ENCODE measurements at places on chromosomes 11 and 22.

GRCh38 chr22:46297151-46297812, 612 bp downstream of the GTSE1 start:
- DNase-seq: peak; percentile 19

DNA sequence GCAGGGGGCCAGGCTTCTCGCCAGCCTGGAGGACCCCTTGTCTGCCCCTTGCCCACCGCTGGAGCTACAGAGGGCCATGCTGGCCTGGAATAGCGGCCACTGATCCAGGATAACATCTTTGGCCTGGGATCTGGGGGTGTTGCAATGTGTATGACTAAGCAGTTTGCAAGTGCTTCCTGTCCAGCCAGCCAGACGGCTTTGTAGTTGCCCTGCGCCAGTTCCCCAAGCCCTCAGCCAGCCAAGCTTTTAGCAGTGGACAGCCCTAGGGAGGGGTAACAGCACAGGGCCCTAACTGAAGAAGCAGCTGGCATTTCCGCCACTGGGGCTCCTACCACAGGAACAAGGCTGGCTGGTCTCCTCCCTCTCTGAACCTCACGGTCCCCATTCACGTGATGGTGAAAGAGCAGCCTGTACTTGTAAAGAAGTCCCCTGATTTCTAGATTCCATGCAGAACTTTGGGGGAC, 32.1 kb downstream of the UQCR10 start:
- DNase-seq: no peak

DNA sequence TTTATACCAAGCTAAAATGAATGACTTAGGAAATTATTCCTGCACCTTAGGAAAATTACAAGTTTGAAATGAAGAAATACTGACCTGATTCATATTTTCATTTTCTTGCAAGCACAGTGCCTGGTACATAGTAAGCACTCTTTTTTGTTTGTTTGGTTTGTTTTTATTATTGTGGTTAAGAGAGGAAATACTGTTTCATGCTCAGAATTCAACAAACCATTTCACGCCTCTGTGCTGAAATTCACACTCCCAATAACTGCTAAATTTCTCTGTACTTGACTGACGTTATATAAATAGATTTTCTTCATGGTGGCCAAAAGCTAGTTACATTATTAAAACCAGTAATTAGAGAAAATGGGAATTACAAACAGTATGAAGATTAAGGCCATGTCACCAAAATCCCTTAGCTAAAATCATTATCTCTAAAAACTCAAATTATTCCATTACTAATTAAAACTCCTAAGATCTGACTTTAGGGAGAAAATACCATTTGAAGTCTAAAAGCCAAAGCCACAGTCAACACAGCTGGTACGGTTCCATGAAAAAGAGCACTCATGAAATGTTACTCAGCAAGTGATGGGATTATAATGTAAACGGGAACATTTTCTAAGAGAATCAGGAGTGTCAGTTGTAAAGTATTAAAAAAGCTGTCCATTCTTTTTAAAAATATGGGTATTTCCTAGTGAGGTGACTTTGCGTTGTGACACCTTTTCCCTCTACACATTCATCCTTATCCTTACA, 77.8 kb upstream of the DDI1 start:
- no peak for DNase-seq

DNA sequence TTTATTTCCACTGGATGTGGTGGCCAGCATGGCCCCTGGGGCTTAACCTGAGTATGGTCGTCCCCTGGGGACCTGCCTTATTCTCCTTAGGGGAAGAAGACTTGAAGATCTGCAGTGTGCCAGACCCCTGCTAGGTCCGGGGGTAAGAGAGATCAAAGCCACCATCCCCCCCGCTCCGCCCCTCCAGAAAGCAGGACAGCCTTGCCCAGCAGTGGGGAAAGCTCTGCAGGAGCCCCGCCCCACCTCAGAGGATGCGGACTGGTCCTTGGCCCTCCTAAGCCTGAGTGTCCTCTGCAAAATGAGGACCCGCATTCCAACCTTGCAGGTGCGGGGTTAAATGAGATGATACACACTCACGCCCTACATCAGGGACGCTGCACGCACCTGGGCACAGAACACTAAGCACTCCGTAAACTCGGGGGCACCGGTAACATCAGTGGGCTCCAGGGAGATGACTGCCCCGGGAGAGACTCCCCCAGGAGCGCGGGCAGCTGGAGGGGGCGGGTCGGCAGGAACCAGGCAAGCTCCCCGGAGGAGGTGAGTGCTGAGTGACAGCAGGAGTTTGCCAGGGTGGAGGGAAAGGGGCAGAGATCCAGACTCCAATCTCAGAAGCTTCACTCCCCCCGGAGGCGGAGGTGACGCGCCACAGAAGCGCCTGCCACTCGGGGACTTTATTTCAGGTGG, 564 bp upstream of the ANO1 start:
- DNase-seq: no peak

DNA sequence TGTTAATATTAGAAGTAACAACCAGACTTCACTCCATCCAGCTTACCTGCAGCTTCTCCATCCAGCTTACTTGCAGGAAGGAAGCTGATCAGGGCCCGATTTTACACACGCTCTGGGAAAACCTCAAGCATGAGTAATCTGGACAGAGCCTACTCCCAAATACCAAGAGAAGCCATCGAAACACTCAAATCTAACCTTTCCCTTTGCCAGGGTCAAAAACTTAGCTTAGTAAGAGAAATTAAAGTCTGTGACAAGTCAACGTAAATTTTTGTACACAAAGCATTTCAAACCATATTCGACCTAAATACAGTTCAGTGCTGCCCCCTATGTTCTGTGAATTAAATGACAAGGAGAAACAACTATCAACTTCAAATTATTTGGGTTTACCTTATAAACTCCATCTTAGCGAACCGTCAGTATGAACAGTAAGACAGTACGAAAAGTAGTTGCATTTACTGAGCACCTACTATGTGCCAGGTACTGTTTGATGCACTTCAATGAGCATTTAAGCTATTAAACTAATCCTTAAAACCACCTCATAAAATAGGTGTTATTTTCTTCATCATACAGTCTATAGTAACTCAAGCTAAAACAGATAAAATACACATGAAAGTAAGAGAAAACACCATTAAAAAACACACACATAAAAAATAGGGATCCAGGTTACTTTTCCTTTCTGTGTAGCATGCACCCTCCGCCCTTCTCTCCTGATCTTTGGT, 36.9 kb downstream of the ARFGAP3 start:
- no peak for DNase-seq

DNA sequence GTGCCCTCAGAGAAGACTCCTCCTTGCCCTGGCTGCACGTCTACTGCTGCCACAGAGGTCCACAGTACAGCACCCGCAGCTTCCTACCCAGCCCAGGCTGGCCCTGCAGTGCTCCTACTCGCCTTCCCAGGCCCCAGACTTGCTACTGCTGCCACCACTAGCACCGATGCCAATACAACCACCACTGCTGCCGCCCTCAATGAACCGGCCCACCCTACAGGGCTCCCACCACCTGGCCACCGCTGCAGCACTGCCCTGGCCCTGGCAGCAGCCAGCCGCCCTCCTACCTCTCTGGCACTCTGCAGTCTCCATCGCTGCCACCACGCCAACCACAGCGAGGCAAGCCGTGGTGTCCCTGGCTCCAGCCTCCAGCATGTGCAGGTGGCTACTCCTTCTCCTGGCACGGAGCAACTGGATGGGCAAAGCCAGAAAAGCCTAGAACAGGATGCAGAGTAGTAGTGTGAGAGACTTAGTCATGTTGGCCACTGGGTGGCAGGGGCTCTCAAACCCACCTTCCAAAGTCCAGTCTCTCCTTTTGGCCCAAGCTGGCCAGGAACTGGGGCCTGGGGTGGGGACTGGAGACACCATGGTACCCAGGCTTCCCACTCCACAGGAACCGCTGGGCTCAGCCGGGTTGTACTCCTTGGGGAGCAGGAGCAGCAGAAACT, 39.4 kb downstream of the C22orf42 start:
- DNase-seq: no peak

DNA sequence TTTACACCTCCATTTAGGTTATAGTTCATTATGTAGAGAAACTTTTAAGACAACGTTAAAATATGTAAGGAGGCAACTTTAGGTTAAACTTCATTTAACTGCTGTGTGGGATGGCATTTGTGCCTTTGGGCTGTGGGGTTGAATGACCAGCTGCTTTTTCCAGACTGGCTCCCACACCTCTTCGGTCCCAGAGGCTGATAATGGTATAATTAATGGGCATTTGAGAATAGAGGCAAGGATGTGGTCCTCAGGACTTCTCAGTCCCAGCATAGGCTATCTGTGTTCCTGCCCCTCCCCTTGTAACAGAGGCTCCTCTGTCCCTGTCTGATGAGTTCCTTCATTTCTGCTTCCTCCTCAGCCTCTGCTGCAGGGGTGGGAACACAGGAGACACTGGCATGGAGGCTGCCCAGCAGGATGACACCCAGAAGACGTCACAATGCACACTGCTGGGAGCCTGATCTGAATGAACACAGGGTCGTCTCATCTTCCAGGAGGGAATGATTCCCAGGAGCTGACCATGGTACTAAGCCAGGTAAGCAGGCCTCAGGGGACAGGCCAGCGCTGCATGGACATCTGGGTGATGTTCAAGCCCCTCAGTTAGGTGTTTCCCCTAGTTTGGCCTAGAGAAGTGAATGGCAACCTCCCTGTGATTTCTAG, 17.1 kb upstream of the GNAZ start:
- DNase-seq: no peak

DNA sequence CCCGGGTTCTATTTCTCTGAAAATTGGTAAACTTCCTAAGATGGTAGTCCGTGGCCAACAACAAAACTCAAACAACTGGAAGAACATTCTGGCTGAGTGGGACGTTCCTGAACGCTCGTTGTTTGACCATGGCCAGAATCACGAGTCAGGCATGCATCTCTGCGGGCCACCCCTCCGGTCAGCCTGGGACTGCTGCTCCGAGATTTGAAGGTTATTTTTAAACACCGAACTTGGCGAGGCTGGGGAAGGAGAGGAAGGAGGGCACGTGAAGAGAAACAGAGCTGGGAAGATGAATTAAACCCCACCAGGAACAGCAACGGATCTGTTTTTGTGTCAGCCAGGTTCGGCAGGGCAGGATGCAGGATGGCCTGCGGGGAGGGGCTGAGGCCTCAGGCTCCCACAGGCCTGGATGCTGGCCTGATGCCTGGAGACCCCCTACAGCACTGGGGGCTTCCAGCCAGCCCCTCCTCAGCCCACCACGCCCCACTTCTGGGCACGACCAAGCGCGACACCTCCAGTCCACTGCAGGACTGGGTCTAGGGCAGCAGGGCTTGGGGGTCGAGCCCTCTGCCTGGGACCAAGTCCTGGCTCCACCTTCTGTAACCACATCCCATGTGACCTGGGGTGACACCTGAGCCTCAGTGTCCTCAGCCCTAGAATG, 5.1 kb downstream of the SHISAL1 start:
- DNase-seq: no peak

- no peak for DNase-seq
Measured at GRCh38 chr11:9091044-9091922, at the start of gene SCUBE2. Gene SCUBE2, minus strand, starts transcription at chr11:9091599. Its CDS starts 71 bp downstream, at chr11:9091528.

DNA sequence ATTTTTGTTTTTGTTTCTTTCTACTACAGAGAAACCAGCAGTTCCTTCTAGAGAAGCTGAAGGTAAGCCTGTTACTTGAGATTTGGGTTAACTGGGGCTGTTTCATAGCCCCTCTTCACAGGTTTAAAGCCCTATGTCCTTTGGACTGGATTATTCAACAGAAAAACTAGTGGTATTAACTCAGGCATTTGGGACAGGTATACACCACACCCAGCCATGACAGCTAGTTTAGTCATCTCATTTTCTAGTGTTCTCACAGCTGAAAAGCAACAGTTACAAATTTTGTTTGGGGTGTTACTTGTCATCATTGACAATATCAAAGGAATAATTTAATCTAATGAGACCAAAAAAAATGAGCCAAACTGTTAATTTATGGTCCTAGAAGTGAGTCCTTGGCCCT, 14.0 kb downstream of the LAYN start:
- DNase-seq: no peak

- no peak for DNase-seq
Measured at GRCh38 chr11:45507916-45508315, 157.5 kb downstream of the CHST1 start.

- DNase-seq: no peak
Measured at GRCh38 chr11:35735411-35735810, 72.8 kb downstream of the TRIM44 start.

DNA sequence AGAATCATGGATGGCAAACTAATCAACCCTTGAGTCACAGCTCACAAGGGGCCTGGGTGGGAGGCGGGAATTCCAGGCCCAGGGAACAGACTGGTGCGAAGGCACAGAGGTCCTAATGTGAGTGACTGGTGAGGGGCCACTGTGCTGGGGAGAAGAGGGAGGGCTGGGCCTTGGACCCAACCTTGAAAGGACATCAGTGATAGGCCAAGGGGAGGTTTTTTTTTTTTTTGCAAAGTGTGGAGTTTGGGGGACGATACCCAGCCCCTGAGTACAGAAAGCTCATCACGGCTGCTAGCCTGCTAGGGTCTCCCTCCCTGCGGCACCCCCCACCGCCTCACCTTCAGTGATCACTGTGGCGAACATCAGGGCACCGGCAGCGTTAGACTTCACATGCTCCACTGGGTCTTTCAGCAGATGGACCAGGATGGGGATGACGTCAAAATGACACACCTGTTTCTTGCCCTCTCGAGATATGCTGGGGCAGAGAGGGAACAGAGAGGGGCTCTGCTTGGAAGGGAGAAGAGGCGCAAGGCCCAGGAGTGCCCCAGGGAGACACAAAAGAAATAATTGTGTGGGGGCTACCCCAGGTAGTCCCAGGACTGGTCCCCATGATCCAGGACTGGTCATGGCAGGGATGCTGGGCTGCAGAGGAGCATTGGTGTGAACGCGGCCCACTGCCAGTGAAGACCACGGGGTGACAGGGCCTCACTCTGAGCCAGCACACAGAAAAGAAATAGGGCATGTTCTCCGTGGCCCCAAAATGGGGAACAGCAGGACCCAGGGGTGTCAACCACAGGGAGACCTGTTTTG, 8.6 kb upstream of the GNAZ start:
- DNase-seq: no peak

DNA sequence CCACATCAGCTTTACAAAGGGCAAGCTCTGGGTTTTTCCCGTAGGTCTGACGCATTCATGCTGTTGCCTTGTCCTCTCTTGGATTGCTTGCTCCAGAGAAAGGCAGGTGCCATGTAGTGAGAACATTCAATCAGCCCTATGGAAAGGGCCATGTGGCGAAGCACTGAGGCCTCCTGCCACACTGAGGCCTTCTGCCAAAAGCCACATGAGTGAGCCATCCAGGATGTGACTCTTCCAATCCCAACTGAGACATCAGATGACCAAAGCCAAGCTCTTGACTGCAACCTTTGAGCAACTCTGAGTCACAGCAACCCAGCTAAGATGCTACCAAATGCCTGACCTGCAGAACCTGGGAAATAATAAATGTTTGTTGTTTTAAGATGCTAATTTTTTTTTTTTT, 9.0 kb upstream of the PANX3 start:
- peak; percentile 8 for DNase-seq

- DNase-seq: no peak
Measured at GRCh38 chr11:10779086-10779485, 28.0 kb downstream of the CTR9 start.

- DNase-seq: no peak
Measured at GRCh38 chr22:29060251-29060869, 1.3 kb downstream of the C22orf31 start.

DNA sequence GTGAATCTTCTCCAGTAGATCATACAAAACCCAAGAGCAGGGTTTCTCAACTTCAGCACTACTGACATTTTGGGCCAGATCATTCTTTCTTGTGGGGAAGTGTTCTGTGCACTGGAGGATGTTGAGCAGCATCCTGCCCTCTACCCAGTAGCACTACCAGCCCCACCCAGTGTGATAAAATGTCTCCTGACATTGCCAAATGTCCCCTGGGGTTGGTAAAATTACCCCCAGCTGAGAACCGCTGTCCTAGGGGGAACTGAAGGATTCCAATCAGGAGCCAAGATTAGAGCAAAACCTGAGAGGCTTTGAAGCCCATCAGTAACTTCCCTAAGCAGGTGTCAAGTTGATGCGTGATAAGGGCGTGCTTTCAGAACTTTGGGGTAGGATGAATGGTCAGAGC, 61.4 kb upstream of the YWHAH start:
- DNase-seq: no peak
